Pulmonary artery endothelial cell (primary cell): ENCODE measurements at places on chromosomes 11 and 22. TPM values are rescaled to one million over a fixed set of nuclear protein-coding genes. Genes with fewer than 3 reads are reported as not detected.

MUS81 gene
- total RNA-seq: 50.7 and 52.8 TPM in 2 replicates

PKNOX2 gene
- total RNA-seq: not detected in 2 replicates

MPEG1 gene
- not detected in 2 replicates for total RNA-seq

MS4A7 gene
- total RNA-seq: not detected in 2 replicates

C11orf52 gene
- total RNA-seq: 0.20 TPM in 1 of 2 replicates, not detected in the other

F2 gene
- 0.14 TPM in 1 of 2 replicates, not detected in the other for total RNA-seq

CECR2 gene
- total RNA-seq: 1.2 and 1.8 TPM in 2 replicates

VPS51 gene
- 174 and 190 TPM in 2 replicates for total RNA-seq

OR5A1 gene
- not detected in 2 replicates for total RNA-seq

HPS4 gene
- total RNA-seq: 18.0 and 18.4 TPM in 2 replicates

SPON1 gene
- total RNA-seq: not detected in 2 replicates

RIMBP3B gene
- under 0.01 and 0.04 TPM in 2 replicates for total RNA-seq

MS4A12 gene
- total RNA-seq: not detected in 2 replicates

HEPHL1 gene
- total RNA-seq: not detected in 2 replicates
